IPS-NIHi11 (cell line): ENCODE measurements at places on chromosomes 7 and 10.

- DNase-seq, result no peak
Observed at GRCh38 chr10:21423850-21424249, 101.6 kb downstream of the SKIDA1 start.

DNA sequence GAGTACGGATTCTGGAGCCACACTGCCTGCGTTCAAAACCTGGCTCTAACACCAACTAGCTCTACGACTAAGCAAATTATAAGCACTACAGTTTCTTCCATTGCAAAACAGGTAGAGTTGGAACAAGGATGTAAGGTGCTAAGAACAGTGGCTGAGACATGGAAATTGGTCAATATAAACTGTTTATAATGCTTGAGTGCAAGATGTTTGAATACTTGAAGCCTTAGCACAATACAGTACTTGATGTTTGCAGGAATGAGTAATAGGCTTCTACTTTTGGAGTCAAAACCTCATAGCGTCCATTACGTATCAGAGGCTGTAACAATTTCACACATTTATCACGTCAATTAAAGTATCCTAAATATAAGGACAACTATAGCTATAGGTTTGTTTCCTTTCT lies 6.9 kb downstream of the NT5C2 start:
- DNase-seq, result no peak

- DNase-seq, result no peak
Observed at GRCh38 chr10:69415951-69416350, 767 bp downstream of the TACR2 start.

DNA sequence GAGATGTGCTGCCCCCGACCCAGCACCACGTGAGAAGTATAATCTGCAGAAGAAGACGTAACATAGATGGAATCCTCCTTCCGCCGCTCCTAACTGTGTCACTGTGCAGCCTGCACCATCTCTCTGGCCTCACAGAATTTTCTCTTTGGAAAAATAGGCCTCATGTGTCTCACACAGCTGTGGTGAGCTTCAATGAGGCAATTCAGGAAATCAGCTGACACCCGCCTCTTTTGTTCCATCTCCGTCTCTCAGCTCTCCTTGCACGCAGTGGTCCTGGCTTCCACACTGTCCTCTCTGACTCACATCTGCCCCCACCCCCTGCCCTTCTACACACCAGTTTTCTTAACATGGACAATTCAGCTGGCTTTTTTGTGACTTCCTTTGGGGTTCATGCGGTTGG lies 7.2 kb downstream of the C10orf90 start:
- DNase-seq, result no peak

DNA sequence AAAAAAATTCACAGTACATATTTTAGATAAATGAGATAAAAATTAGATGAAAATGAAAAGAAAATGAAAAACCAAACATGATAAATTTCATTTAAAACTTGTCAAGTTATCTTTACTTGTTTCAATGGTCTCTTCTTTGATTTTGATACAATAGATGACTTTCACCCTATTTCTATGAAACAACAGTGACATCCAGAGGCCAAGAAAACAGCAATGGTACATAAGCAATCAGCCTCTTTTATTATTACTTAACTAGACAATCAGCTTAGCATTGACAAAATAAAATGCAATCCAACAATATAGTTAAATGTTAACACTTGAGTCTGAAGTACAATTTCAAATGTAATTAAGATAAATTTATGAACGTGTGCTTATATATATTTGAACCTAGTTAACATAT lies 74.8 kb upstream of the GPR37 start:
- DNase-seq, result no peak
